ENCODE measurements at places on chromosomes 2 and 18. TPM values are rescaled to one million over a fixed set of nuclear protein-coding genes. Genes with fewer than 3 reads are reported as not detected.

Gene DSG1
- not detected for total RNA-seq

Gene PDE1A
- 0.16 TPM for total RNA-seq

Gene SF3B6
- total RNA-seq, result 174 TPM

Gene GREB1L
- 1.4 TPM for total RNA-seq

Gene NOSTRIN
- 2.1 TPM for total RNA-seq

Gene CXCR1
- total RNA-seq, result not detected

Gene CCDC150
- 4.9 TPM for total RNA-seq

Gene IL1RL1
- 0.67 TPM for total RNA-seq

Gene CNTNAP5
- total RNA-seq, result not detected

Gene VWC2L
- not detected for total RNA-seq

Gene BOLL
- not detected for total RNA-seq

Gene CPLX4
- not detected for total RNA-seq

Gene SCG2
- 0.88 TPM for total RNA-seq

Gene ADCYAP1
- total RNA-seq, result not detected

Gene ASB18
- total RNA-seq, result not detected

Gene HAAO
- not detected for total RNA-seq

Gene EEF1B2
- total RNA-seq, result 1,121 TPM

Gene CWC22
- 11.7 TPM for total RNA-seq

Gene RND3
- total RNA-seq, result 52.9 TPM

Gene KRTCAP3
- total RNA-seq, result 0.76 TPM

Gene NTSR2
- not detected for total RNA-seq

Gene RAMP1
- 0.32 TPM for total RNA-seq

Gene STARD6
- total RNA-seq, result not detected

Gene CERKL
- 0.41 TPM for total RNA-seq

Gene AFF3
- total RNA-seq, result 0.06 TPM

Gene FOXI3
- not detected for total RNA-seq

Gene GATA6
- total RNA-seq, result 2.6 TPM

Gene CCDC102B
- 0.58 TPM for total RNA-seq

Gene UGT1A5
- total RNA-seq, result not detected

Gene BOD1L2
- total RNA-seq, result not detected

Gene RTN4
- total RNA-seq, result 489 TPM

Gene DSG2
- 58.8 TPM for total RNA-seq

Gene TEX44
- not detected for total RNA-seq

Gene GYPC
- not detected for total RNA-seq

Gene HRH4
- not detected for total RNA-seq

Gene TTN
- total RNA-seq, result under 0.01 TPM

Gene EN1
- total RNA-seq, result 1.1 TPM

Gene KIF1A
- total RNA-seq, result 0.81 TPM

Gene DQX1
- total RNA-seq, result 0.16 TPM

Gene UCN
- 1.6 TPM for total RNA-seq

Gene IL36RN
- total RNA-seq, result 0.14 TPM

Gene TCF23
- total RNA-seq, result not detected

Gene GAL3ST2
- 0.34 TPM for total RNA-seq

Gene PARD3B
- 1.1 TPM for total RNA-seq

Gene POTEJ
- not detected for total RNA-seq

Gene EMILIN1
- total RNA-seq, result 0.48 TPM

Gene CCDC85A
- 0.20 TPM for total RNA-seq

Gene NCK2
- 25.8 TPM for total RNA-seq

Gene MEP1B
- 0.07 TPM for total RNA-seq

Gene IL36B
- total RNA-seq, result 0.09 TPM

Gene GALR1
- not detected for total RNA-seq

Gene VAMP8
- 15.2 TPM for total RNA-seq

Measured in A549 treated with CORT108297 at 1 μM for 4 hours (cell line).